ENCODE measurements at places on chromosomes 6 and 20. TPM values are rescaled to one million over a fixed set of nuclear protein-coding genes. Genes with fewer than 3 reads are reported as not detected.

GRCh38 chr6:134223796-134224420, 94.0 kb downstream of the SGK1 start:
- no peak for DNase-seq

GRCh38 chr6:160298121-160298520, 39.5 kb upstream of the SLC22A2 start:
- no peak for DNase-seq

DNA sequence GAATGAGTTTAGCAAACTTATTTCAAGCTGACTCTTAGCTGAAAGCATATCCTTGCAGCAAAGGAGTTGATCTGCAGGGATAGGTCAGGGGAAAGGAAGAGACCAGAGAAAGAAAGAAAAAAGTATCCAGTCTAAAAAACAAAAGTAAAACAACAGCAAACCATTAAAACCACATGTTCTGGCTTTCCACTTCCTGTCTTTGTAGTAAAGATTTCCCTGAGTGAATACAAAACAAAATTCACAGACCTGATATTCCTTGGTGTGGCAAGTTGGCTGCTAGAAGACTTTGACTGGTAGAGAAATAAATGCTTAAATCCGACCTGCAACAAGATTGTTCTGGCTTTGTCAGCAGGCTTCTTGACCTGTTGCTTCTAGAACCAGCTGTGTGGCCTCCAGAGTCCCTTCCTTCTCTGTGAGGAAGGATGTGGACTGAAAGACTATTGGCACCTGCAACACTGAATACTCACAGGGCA, 23.4 kb upstream of the MCM3 start:
- DNase-seq = no peak

DNA sequence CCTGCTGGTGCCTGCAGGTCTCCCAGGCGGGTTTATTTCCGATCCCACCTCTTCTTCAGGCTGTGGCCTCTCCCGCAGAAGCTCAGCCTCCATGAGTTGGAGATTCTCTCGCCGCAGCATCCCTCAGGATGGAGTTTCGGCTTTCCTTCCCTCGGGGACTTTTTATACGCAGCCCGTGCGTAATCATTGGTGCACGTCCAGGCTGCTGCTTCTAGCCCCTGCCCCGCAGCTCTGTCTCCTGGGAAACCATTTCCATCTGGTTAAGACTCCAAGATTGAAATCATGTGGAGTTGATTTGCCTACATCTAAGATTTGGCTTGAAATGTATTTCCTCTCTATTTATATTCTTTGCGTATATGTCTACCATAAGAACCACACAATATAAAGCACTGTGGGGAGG, 46.7 kb upstream of the CARMIL1 start:
- no peak for DNase-seq

GRCh38 chr6:36131511-36132245, 1.4 kb downstream of the MAPK13 start:
- DNase-seq = no peak

DNA sequence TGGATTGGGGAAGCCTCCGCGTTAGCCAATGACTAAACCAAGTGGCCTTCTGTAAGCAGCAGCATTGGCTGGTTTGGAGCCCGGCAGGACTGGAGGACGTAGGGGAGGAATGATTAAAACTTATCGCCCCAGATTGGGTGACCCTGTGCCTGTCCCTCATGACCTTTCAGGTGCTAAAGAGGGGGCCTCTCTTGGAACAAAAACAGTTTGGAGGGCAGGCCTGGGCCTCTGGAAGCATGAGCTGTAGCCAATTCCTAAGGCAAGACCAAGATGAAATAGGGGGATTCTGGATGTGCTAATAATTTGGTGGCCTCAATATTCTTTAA, 1.4 kb downstream of the GMPR start:
- DNase-seq = no peak

DNA sequence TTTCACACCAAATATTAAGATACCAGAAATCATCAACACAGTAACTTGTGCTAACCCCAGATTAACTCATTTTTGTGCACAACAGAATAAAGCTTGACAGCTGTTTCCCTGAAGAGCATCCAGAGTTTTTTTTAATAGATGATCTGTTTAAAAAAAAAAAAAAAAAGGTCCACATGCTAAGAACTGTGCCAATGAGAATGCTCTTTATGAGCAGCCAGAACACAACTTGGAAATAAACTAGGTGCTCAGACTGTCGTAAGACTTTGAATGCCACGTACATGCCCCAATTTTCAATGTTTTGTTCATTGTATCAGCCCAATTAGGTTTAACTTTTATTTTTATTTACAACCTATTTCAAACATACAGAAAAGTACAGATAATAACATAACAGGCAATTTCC, 47.3 kb downstream of the STAU1 start:
- DNase-seq = no peak

GATA5 gene
- polyA plus RNA-seq = 27.4 TPM

KIF25 gene
- polyA plus RNA-seq = 0.53 TPM

Data from urinary bladder (tissue), 4 donors.